Activated naive CD8-positive, alpha-beta T cell treated with anti-CD3 and anti-CD28 coated beads for 36 hours (primary cell): ENCODE measurements at places on chromosomes 16 and 17. TPM values are rescaled to one million over a fixed set of nuclear protein-coding genes. Genes with fewer than 3 reads are reported as not detected.

DNA sequence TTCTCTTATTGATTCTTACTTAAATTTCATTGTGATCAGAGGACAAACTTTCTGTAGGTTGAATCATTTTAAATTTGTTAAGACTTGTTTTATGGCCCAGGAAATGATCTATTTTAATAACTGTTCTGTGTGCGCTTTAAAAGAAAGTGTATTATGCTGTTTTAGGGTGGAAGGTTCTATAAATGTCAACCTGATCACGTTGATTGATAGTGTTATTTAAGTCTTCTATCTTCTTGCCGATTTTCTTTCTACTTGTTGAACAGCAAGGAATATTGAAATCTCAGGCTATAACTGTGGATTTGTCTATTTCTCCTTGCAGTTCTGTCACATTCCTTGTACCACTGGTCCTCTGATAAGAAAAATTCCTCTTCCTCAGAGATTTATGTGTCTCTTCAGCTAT, 112.7 kb downstream of the TANC2 start:
- no peak overlapping the region for H3K4me3 ChIP-seq
- no peak for DNase-seq
- no peaks in the 10 kb centered on the region for H3K27me3 ChIP-seq

DNA sequence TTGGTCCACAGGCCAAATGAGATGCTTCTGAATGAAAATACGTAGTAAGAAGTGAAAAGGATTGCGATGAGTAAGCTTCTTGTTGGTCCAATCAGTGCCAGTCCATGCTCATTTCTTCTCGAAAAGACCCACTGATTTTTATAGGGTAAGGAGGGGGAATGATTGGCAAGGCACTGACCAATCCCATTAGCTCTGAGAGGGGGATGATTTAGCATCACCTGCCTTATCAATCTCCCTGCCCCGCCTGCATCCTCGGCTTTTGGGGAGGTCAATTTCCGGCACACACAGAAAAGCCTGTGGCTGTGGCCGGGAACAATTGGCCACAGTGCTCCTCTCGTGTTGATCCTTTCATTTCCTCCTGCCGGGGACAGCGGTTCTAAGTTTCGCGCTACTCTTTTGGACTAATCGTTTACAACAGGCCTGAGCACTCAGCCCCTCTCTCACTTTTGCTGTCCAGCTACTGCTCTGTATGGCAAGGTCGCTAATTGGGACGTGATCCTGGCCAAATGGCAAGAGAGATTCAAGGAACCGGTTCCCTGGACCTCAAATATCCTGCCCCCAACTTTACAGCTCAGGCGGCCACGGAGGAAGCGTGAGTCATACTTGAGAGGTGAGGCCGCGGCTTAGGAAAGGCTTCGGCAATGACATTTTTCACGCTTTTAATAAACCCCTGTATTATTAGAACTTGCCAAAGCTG, 43.1 kb downstream of the TBX4 start:
- H3K27me3 ChIP-seq: peaks cover 6% of the 10 kb centered on the region
- peak overlapping the region; percentile 50 for H3K4me3 ChIP-seq
- no peak for DNase-seq
- no peak overlapping the region for H3K27ac ChIP-seq
- H3K4me1 ChIP-seq: peaks cover 3% of the 10 kb centered on the region

PIMREG gene
- 5.7 TPM for total RNA-seq

- no peak overlapping the region for H3K4me3 ChIP-seq
- no peak for DNase-seq
- H3K27ac ChIP-seq: no peak overlapping the region
- H3K27me3 ChIP-seq: peaks cover 14% of the 10 kb centered on the region
- H3K36me3 ChIP-seq: no peaks in the 10 kb centered on the region
- H3K4me1 ChIP-seq: no peaks in the 10 kb centered on the region
Observed at GRCh38 chr16:66291833-66292232, 74.7 kb upstream of the CDH5 start.

POLDIP2 gene
- 126 TPM for total RNA-seq

GRCh38 chr16:73048292-73049080, 558 bp upstream of the ZFHX3 start:
- no peak overlapping the region for H3K27ac ChIP-seq
- H3K27me3 ChIP-seq: peaks cover 37% of the 10 kb centered on the region
- peak overlapping the region; percentile 26 for H3K4me3 ChIP-seq
- H3K4me1 ChIP-seq: peaks cover 2% of the 10 kb centered on the region
- DNase-seq: no peak

MGAT5B gene
- 0.12 TPM for total RNA-seq

COG4 gene
- total RNA-seq: 45.5 TPM

PNMT gene
- total RNA-seq: not detected

HS3ST3A1 gene
- 0.12 TPM for total RNA-seq

GRCh38 chr16:17431012-17431411, 39.7 kb downstream of the XYLT1 start:
- H3K27me3 ChIP-seq: no peaks in the 10 kb centered on the region
- no peak overlapping the region for H3K27ac ChIP-seq
- peaks cover 7% of the 10 kb centered on the region for H3K4me1 ChIP-seq
- peaks cover 3% of the 10 kb centered on the region for H3K36me3 ChIP-seq
- DNase-seq: no peak

DNA sequence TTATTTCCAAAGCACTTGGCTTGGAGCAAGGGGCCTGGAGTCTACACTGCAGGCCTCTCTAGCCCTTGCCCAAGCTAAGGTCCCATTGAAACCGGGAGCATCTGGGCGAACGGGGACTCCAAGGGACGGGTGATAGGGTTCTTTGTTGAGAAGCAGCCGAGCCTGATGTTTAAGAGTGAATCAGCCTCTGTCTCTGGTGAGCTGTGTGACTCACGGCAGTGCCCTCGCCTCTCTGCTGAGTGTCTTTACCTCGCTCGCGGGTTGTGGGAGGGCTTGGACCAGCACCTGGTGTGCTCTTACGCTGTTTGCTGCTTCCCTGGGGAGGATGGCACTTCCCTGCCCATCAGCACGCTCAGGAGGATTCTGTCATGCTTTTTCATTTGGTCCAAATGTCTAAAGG, 1.3 kb downstream of the HGS start:
- H3K27ac ChIP-seq: peak overlapping the region; percentile 83
- peak; percentile 58 for DNase-seq
- H3K27me3 ChIP-seq: no peaks in the 10 kb centered on the region
- H3K4me3 ChIP-seq: peak overlapping the region; percentile 92

GRCh38 chr16:3444032-3444388, 530 bp downstream of the NAA60 start:
- H3K4me1 ChIP-seq: peaks cover 16% of the 10 kb centered on the region
- peaks cover 6% of the 10 kb centered on the region for H3K27me3 ChIP-seq
- peak overlapping the region; percentile 95 for H3K27ac ChIP-seq
- H3K36me3 ChIP-seq: peaks cover 40% of the 10 kb centered on the region

LRRC46 gene
- 0.68 TPM for total RNA-seq

- H3K4me3 ChIP-seq: peak overlapping the region; percentile 55
- H3K27me3 ChIP-seq: no peaks in the 10 kb centered on the region
- H3K36me3 ChIP-seq: peaks cover 24% of the 10 kb centered on the region
- H3K4me1 ChIP-seq: peaks cover 41% of the 10 kb centered on the region
- peak; percentile 81 for DNase-seq
Observed at GRCh38 chr16:57601801-57602478, 26.5 kb upstream of the ADGRG1 start.

DNA sequence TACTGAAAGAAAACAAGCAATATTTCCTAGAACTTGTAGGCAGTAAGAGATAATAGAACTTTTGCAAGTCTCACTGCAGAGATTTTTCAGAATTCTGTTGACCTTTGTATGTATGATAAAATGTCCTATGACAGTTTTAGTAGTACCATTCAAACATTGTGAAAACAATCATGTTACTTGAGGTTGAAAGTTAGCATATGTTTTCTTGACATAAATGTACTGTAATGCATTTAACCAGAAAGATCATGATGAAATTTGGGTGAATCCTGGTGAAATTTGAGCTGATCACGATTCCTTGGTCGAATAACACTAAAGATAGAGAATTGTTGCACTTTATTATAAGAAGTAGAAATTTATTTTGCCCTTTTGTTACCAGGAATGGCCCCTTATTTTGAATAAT, 85.7 kb downstream of the TAOK1 start:
- H3K4me1 ChIP-seq: peaks cover 2% of the 10 kb centered on the region
- no peak overlapping the region for H3K27ac ChIP-seq
- no peak for DNase-seq
- H3K36me3 ChIP-seq: peaks cover 11% of the 10 kb centered on the region

- H3K4me3 ChIP-seq: no peak overlapping the region
- no peaks in the 10 kb centered on the region for H3K27me3 ChIP-seq
- peaks cover 6% of the 10 kb centered on the region for H3K36me3 ChIP-seq
- H3K4me1 ChIP-seq: peaks cover 39% of the 10 kb centered on the region
- H3K27ac ChIP-seq: no peak overlapping the region
Observed at GRCh38 chr17:59714255-59714654, 6.8 kb downstream of the VMP1 start.

DNA sequence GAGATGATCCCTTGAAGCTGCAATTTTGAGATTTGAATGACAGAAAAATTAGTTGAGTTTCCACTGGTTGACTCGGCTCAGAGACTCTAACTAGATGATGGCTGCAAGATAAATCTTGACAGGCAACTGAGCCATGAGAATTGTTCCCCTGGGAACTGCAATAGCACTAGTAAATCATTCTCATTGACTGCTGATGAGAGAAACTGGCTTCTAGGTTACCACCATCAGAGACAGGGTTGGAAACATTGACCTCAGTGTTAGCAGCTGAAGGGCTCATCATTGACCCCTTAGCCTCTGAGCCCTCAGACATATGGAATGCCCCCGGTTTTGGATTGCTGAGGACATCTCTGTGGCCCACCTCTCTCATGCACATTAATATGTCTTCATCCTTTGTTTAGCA, 125.4 kb upstream of the COX10 start:
- no peaks in the 10 kb centered on the region for H3K27me3 ChIP-seq
- H3K27ac ChIP-seq: no peak overlapping the region
- H3K36me3 ChIP-seq: peaks cover 13% of the 10 kb centered on the region
- no peak for DNase-seq

CACNA1H gene
- 0.35 TPM for total RNA-seq

- no peak overlapping the region for H3K4me3 ChIP-seq
- no peak for DNase-seq
- H3K27me3 ChIP-seq: peaks cover 5% of the 10 kb centered on the region
- H3K27ac ChIP-seq: no peak overlapping the region
Observed at GRCh38 chr16:19997264-19997663, 76.4 kb downstream of the GPR139 start.

- no peak overlapping the region for H3K4me3 ChIP-seq
- no peak overlapping the region for H3K27ac ChIP-seq
- DNase-seq: no peak
- H3K36me3 ChIP-seq: no peaks in the 10 kb centered on the region
Observed at GRCh38 chr17:13749891-13750235, 148.1 kb upstream of the HS3ST3A1 start.

DNA sequence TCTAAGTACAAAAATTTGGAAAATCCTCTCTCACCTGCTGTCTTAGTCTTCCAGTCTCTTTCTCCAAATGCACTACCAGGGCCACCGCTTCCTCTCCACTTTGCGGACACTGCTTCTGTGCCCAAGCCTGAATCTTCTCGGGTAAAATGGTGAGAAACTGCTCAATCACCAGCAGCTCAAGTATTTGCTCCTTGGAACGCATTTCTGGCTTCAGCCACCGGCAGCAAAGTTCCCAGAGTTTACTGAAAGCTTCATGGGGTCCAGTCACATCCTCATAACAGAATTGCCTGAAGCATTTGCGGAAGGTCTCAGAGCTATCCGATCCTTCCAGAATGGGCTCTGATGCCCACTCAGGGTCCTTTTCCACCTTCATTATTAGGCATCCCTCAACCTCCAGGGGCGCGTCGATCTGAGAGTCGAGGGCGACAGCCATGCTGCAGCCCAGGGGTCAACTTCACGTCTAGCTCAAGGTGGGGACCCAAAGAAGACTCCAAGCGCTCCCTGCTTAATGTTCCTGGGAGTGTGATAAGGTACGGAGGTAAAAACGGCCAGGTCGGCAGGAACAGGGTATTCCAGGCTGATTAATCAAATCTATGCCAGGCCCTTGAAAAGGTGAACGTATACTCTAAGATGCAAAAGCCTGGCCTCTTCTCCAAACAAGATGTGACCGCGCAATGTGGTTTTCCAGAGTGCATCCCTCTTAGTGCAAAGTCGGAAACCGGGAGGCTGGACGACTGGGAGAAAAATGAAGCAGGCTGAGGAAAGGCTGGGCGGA, 763 bp downstream of the ZKSCAN2 start:
- H3K4me1 ChIP-seq: peaks cover 55% of the 10 kb centered on the region
- peaks cover 40% of the 10 kb centered on the region for H3K36me3 ChIP-seq
- DNase-seq: peak; percentile 9
- peak overlapping the region; percentile 91 for H3K4me3 ChIP-seq
- H3K27me3 ChIP-seq: no peaks in the 10 kb centered on the region

CHRNB1 gene
- total RNA-seq: 10.6 TPM

- H3K27ac ChIP-seq: no peak overlapping the region
- H3K4me3 ChIP-seq: no peak overlapping the region
- no peaks in the 10 kb centered on the region for H3K27me3 ChIP-seq
Observed at GRCh38 chr17:63969278-63969677, 3.4 kb downstream of the SCN4A start.

CRYBA1 gene
- total RNA-seq: not detected

GRCh38 chr17:61406971-61407911, 7.6 kb downstream of the TBX2 start:
- no peak for DNase-seq
- peaks cover 78% of the 10 kb centered on the region for H3K27me3 ChIP-seq
- peaks cover 28% of the 10 kb centered on the region for H3K4me1 ChIP-seq
- no peak overlapping the region for H3K4me3 ChIP-seq
- H3K36me3 ChIP-seq: no peaks in the 10 kb centered on the region

GRCh38 chr17:45073414-45074070, 12.4 kb downstream of the NMT1 start:
- no peak for DNase-seq
- no peak overlapping the region for H3K4me3 ChIP-seq
- H3K4me1 ChIP-seq: peaks cover 31% of the 10 kb centered on the region
- peak overlapping the region; percentile 47 for H3K27ac ChIP-seq
- no peaks in the 10 kb centered on the region for H3K27me3 ChIP-seq

GPS2 gene
- total RNA-seq: 58.4 TPM

DNA sequence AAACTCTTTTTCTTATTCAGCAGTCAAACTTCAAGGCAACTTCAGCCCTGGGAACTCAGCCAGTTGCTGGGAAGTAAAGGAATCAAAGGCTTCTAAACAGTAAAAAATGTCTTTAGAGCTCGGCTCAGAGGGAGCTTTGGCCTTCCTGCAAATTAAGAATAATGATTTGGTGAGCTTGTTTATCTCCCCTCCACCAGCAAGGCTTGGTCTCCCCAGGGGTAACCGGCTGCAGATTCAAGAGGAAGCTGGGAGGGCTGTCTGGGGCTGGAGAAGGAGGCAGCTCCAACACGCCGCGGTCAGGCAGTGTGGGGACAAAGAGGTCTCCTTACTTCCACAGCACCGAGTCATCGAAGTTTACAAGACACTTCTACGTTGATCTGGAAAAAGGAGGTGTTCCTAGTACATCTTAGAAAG, 17.7 kb upstream of the DOC2B start:
- no peaks in the 10 kb centered on the region for H3K4me1 ChIP-seq
- no peak overlapping the region for H3K27ac ChIP-seq
- peaks cover 19% of the 10 kb centered on the region for H3K27me3 ChIP-seq
